ENCODE measurements at places on chromosomes 3 and 15.

DNA sequence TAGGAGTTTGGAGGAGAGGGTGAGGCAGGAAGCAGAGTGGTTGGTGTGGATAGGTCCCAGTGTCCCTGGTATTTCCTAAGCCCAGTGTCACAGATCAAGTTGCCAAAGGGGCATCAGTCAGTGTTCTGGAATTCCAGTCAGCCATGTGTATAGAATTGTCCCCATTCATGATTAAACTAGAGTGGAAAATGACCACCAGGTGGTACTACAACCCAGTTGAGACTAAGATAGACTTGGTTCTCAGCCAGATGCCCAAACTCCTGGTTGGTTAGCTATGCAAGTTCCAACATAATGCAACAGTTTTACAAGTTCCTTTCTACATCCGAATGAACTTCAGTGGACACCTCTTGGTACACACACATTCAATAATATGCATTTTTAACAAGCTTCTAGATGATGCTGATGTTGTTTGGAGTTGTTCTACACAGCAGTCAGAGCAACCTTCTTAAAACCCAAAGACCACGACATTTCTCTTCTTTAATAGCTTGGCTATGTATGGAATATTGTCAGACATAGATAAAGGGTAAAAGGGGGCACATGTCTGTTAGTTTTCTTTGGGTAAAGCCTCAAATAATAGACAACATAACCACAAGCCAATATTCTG is 8.4 kb upstream of the ATR start:
- DNase-seq, result peak; percentile 54

DNA sequence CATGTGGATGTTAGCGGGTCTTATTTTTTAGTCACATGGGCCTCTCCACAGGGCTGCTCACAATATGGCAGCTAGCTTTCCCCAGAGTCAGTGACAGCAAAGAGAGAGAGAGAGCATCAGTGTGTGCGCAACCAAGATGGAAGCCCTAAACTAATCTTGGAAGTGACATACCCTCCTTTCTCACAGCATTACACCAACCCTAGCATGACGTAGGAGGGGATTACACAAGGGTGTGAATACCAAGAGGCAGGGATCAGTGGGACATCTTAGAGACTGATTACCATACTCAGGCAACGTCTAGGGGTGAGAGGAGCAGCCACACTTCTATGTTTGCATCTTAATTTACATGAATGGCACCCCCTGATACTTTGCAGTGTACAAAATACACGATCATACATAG is 3.5 kb upstream of the UBE2E2 start:
- DNase-seq, result no peak

DNA sequence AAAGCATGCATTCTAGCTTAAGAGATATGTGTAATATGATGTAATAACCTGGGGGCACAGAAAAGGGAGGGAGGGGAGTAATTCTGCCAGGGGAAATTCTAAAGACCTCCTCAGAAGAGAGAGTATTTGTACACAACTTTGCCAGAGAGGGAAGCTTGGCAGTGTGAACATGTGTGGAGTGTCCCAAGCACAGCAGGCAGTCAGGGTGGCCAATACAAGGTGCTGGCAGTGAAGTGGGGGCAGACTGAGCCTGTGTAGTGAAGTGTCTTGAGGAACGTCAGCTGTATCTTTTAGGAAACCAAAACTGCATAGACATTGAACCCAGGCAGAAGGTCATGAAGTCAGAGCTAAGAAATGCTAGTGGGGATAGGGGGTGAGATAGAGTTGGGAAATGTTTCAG is 29.7 kb upstream of the TMEM42 start:
- no peak for DNase-seq

GRCh38 chr15:48722764-48723661 is 77.5 kb upstream of the FBN1 start:
- no peak for DNase-seq

DNA sequence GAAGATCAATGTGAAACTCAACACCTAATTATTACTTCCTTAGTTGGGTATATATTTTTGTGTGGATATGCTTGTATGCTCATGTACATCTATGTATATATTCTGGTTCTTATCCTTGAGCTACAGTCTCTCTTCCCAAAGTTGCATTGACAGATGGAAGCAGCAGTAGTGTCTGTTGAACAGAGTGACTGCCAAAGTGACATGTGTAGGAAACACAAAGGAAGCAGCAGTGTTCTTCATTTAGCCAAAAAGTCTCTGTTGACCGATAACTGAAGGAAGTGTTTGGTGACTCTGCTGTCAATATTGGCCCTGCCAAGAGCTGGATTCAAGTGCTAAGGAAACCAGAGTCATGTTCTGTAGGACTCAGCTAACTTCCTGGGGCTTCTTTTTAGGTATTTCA is 123.8 kb downstream of the C3orf70 start:
- DNase-seq, result no peak

DNA sequence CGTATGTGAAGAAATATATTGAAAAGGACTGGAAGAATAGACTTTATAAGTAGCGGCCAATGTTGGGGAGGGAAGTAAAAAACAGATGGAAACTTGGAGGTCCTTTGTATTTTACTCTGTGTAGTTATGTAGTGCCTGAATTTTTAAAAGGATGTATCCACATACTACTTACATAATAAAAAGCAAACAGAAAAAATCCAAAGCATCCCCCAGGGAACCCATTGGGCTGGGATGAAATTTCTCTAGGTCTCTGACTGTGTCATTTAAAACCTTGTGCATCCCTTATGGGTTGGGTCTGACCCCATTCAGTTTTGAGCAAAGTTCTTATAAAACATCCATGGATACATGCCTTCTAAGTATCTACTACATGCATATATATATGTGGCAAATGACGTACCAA is 141.1 kb downstream of the NR1D2 start:
- no peak for DNase-seq

- DNase-seq, result no peak
Observed at GRCh38 chr3:66227915-66228314, 7.1 kb downstream of the SLC25A26 start.

GRCh38 chr15:63752075-63752684 is 81.6 kb downstream of the HERC1 start:
- DNase-seq, result peak; percentile 59

DNA sequence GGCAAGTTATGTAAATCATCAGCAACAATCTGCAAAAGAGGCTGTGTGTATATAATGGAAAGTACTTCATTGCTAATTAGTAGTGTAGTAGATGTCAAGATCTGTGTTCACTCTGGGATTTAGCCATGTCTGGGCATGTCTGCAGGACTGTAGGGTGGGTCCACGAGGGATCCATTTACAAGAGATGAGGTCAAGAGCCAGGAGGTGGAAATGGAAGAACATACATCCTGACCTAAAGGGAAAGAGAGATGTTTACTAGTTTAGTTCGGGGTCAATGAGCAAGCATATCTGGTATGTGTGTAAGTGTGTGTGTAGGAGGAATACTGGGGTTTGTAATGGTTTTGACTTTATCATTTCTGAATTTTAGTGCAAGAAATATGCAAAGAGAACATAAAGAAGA is 171.5 kb upstream of the NANOGP8 start:
- no peak for DNase-seq

DNA sequence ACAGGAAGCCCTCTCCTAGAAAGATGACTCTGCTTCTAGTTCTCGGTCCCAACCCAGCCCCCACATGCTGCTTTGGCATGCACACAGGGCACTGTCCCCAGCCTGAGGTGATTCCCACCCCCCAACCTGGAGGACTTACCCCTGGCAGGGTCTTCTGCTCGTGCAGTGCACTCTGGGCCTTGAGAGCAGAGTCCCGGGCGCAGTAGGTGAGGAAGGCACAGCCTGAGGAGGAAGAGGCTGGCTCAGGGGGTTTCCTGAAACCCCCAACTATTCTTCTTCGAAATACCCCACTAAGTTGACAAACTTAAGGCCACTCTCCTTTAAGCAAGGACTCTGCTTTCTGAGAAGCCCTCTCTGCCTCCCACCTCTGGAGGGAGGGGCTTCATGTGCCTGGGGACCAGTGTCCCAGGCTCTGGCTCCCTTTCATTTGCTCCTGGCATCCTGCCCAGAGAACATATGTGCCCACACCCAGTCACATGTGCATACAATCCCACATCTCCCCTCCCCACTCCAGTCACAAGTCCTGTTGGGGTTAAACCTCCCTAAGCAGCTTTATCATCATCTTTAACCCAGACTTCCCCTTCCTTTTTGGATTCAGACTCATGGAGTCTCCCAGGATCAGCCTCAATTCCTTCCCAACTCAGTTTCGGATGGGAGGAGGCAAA is 4.1 kb downstream of the CELF6 start:
- DNase-seq, result no peak

DNA sequence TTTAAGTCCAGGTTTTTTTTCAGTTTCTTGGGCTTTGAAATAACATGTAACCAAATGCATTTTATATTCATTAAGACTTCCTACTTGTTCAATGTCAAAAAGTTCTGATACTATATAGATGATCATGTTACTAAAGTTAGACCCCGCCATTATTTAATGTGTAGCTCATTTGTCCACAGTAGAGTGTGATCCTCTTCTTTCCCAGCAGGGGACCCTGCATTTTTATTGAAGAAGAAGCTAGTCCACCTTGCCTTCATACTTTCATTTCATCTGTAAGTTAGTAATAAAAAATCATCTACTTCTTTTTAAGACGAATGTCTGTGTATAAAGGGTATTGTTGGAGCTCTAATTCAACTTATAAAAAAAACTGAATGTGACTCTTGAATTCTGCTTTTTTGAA is 404.6 kb downstream of the SI start:
- no peak for DNase-seq

- DNase-seq, result no peak
Observed at GRCh38 chr3:129557548-129557894, 14.5 kb downstream of the H1-8 start.

GRCh38 chr15:96330064-96330449 is 443 bp upstream of the NR2F2 start:
- peak; percentile 60 for DNase-seq

DNA sequence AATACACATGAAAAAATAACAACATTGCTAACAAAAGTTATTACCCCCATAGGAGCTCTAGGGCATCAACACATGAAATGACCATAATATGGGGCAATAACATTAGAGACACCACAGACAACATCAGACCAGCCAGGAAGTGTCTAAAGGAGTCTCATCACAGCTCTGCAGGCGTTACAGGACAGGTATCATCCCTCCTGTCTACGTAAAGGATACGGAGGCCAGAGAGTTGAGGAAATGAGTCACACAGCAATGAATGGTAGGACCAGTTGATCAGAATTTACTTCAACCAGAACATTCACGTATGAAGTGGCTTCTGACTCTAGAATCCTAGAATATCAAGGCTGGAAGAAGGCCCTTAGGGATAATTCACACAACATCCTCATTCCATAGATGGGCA is 1.8 kb downstream of the NME9 start:
- no peak for DNase-seq

- no peak for DNase-seq
Observed at GRCh38 chr15:60086681-60087429, 82.7 kb downstream of the FOXB1 start.

DNA sequence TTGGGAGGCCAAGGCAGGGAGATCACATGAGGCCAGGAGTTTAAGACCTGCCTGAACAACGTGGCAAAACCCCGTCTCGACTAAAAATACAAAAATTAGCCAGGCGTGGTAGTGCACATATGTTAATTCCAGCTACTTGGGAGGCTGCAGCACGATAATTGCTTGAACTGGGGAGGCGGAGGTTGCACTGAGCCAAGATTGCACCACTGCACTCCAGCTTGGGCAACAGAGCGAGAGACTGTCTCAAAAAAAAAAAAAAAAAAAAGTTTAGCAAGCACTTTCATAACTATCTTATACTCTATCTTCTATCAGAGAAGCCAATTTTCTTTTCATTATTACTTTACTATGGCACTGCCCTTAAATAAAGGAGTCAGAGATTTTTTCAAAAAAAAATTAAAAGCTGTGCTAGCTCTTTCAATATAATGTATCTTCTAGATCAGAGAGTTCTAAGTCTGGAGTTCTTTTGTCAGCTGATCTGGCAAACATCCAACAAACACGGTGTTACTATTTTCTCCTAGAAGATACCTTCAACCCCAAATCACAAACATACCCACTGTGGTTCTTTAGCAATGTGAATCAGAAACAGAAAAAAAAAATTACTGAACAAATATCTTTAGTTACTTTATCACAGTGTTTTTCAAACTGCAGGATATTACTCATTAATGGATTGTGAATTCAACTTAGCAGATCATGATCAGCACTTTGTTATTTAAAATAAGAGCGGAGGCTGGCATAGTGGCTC is 3.0 kb downstream of the ZNF770 start:
- DNase-seq, result no peak

DNA sequence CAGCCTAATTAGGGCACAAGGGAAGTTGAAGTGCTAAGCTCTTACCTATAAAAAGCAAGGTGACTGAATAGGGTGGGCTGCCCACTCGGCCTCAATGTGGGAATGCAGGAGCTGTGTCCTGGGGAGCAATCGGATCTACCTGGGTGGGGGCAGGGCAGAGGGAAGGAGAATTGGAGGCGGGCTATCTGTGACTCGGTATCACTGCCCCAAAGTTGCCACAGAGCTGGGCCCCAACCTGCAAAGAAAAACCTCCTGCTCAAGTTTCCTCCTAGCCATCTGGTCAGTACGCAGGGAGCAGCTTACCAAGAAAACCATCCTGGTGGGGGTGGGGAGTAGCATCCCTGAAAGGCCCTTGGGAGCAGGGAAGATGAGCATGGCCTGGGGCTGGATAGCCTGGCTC is 10.7 kb downstream of the CIB2 start:
- DNase-seq, result no peak

DNA sequence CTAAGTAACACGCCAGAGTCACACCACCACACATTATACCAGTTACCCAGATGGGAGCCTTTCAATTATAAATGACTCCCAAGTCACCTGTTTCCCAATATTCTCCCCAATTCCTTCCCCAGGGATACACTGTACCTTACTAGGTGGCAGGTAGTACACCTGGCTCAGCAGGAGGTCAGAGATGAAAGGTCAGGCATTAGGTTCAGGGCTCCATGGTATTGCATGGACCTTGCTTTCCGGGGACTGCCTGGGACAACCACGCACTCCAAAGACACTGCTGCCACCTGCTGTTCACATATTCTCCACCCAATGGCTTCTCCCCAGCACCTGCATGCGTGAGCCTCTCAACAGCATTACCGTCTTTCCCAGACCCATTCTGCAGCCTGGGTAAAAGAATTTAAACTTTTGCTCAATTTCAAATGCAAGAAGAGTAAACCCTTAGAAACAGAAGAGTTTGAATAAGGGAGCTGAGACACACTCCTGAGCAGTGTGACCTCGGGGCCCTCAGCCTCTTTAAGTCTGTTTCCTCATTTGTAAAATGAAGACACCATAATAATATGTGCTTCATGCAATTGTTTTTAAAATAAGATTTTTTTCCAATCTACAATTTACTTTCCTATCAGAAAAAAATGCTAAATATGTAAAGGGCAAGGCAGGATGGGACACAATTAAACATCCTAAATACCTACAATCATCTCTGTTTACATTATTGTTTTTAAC is 28.0 kb upstream of the LACTB start:
- DNase-seq, result peak; percentile 63

DNA sequence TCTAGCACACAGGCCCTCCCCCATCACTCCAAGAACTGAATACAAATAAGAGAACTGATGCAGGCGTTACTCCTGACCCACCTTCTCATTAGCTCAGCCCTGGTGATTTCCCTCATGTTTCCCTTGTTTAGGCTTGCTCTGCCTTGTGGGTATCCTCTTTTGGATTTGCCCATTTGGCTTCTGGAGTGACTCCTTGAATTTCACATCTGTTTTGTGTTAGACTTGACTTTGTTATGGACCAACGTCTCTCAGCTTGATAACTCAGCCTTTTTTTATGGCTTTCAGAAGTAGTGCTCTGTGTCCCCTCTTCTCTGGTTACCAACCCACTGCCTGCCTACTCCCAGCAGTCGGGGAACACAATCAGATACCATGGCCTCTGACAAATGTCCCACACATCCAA is 11.3 kb upstream of the TMOD3 start:
- DNase-seq, result no peak

GRCh38 chr15:99335508-99335907 is 84.2 kb downstream of the LRRC28 start:
- DNase-seq, result no peak

All from MM.1S (cell line).